Suppressor macrophage (primary cell): ENCODE measurements at places on chromosomes 12 and 14.

GRCh38 chr12:44848703-44849085 lies 27.4 kb downstream of the NELL2 start:
- DNase-seq = no peak

GRCh38 chr12:5177731-5178130 lies 134.1 kb downstream of the KCNA5 start:
- DNase-seq = no peak

DNA sequence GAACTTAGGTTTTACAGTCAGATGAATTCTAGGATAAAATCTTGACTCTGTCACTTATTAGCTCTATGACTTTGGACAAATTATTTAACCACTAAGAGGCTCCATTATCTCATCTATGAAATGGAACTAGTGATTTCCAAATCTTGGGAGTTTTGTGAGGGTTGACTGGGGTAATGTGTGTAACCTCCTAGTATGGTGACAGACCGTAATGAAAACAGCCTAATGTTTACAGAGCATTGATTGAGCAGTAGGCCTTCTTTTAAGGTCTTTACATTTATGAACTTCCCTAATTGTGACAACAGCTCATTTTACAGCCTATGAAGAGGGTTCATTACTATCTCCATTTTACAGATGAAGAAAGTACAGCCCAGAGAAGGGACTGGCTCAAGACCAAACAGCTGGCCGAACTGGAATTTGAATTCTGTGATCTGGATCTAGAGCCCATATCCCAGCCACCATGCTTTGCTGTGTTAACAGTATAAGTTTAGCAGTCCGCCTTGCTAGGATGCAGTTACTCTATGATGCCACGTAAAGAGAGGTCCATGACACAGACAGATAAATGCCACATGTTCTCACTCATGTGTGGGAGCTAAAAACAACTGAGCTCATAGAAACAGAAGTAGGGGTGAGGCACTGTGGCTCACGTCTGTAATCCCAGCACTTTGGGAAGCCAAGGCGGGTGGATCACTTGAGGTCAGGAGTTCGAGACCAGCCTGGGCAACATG lies 9.1 kb upstream of the FBXL14 start:
- no peak for DNase-seq

DNA sequence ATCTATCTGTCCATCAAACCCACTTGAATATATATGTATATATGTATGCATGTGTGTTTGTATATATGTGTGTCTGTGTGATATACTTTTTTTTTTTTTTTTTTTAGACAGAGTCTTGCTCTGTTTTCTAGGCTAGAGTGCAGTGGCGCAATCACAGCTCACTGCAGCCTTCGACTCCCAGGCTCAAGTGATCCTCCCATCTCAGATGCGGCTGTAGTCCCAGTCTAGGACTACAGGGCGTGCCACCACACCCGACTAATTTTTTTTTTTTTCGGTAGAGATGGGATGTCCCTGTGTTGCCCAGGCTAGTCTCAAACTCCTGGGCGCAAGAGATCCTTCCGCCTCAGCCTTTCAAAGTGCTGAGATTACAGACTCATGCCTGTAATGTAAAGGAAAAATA lies 13.0 kb upstream of the APOBEC1 start:
- DNase-seq = no peak

DNA sequence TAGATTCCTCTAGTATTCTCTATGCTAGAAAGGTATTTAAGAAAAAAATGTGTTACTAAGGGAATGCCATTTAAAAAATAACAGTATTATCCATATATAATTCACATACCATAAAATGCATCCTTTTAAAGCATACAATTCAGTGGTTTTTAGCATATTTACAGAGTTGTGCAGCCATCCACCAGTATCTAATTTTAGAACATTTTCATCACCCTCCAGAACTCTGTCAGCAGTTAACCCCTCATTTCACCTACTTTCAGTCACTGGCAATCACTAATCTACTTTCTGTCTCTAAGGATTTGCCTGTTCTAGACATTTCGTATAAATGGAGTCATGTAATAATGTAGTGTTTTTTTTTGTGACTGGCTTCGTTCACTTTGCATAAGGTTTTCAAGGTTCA lies 33.4 kb downstream of the TBC1D15 start:
- DNase-seq = no peak

GRCh38 chr14:60777856-60778578 lies 43.5 kb downstream of the MNAT1 start:
- no peak for DNase-seq

- no peak for DNase-seq
Observed at GRCh38 chr12:77179515-77179914, 114.1 kb upstream of the E2F7 start.

DNA sequence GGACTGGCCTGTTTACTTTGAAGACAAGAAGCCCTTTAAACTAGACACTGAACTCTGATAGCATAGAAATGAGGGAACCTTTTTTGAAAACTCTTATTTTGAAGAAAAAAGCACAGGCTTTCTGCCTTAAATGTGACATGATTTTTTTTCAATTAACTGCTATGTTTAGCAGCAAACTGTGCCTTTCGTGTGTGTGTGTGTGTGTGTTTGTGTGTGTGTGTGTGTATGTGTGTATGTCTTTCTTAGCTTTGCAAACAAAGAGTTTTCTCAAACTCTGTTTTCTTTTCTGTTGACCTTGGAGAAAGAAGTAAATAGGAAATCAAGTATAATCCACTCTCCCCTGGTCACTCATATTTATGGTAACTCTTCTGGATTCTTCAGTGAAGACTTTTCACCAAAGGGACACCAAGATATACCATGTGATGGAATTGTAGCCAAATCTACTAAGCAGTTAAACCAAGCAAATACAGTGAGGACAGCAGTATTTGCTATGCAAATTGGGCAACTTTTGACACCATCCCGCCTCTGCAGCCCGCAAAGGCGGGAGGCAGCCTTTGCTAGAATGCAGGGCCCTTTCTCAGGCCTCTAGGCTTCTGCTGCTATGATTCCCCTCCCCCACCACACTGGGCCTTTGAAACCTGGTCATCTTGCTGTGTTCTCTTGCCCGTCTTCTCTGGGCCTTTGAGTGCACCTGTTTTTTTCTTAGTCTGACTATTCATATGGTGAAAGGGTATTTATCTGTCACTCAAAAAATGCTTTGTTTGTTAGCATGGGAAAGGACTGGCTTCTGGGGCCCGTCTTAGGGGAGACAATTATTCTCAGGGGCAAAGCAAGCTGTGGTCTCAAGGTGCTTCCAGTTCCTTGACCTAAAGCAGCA lies 107.9 kb downstream of the MYRFL start:
- no peak for DNase-seq

GRCh38 chr14:81831128-81831820 lies 297.6 kb upstream of the SEL1L start:
- no peak for DNase-seq

DNA sequence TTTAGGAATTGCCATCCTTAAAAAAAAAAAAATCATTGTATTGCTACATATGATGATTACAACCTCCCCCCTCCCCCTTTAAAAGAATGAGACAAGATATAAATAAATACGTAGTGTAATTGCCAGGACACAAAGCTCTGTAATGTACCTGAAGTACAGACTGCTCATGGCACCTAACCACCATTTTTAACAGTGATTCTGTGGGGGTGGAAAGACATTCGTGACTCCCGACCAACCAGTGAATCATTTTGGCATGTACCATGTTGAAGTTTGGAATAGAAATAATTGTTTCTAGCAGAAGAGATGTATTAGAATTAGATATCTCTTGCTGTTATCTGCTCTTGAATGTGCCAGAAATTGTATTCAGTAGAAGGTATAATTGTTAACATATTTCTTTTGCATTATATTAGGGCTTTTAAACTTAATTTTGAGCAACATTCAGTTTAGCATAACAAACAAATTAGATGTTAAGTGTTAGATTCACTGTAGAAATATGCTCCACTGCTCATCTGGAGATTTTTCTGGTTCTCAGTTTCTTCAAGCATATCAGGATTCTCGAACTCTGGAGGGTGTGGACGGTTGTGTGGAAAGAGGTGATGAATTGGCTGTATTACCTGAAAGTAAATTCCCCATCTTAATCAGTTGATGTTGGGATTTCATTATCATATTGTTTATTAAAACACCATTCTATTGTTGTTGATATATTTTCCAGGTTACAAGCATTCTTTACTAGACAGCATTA lies 31.1 kb downstream of the FRS2 start:
- no peak for DNase-seq

GRCh38 chr14:87944987-87945604 lies 47.9 kb downstream of the GALC start:
- peak; percentile 55 for DNase-seq

DNA sequence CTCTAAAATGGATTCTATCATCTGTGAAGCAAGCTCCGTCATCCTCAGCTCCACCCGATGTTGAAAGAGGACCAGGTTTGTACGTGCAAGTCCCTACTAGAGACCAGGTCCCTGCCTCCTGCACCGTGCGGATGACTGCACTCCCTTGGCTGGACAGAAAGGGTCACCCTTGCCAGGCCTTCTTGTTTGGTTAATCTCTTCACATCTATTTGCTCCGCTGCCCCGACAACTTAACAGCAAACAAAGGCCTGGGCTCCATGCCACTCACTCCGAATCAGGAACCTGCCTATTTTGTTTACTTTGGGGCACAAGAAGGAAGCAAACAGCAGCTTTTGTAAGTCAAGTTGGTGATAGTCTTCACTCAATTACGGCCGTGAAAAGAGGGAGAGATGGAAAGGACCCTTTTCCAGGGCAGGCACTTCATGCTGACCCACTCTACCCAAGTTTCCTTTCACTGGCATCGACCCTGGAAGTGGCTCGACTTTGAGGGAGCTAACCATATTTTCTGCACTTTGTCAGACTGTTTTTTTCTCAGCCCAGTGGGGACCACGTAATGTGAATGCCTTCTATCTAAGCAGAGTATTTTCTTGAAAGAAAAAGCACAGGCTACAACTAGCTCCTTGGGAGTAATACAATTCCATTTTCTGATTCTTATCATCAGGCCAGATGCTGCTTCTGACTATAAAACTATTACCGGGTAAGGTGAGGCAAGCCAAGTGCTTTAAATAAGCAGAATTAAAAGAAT lies 202.6 kb downstream of the FOXN3 start:
- DNase-seq = no peak

DNA sequence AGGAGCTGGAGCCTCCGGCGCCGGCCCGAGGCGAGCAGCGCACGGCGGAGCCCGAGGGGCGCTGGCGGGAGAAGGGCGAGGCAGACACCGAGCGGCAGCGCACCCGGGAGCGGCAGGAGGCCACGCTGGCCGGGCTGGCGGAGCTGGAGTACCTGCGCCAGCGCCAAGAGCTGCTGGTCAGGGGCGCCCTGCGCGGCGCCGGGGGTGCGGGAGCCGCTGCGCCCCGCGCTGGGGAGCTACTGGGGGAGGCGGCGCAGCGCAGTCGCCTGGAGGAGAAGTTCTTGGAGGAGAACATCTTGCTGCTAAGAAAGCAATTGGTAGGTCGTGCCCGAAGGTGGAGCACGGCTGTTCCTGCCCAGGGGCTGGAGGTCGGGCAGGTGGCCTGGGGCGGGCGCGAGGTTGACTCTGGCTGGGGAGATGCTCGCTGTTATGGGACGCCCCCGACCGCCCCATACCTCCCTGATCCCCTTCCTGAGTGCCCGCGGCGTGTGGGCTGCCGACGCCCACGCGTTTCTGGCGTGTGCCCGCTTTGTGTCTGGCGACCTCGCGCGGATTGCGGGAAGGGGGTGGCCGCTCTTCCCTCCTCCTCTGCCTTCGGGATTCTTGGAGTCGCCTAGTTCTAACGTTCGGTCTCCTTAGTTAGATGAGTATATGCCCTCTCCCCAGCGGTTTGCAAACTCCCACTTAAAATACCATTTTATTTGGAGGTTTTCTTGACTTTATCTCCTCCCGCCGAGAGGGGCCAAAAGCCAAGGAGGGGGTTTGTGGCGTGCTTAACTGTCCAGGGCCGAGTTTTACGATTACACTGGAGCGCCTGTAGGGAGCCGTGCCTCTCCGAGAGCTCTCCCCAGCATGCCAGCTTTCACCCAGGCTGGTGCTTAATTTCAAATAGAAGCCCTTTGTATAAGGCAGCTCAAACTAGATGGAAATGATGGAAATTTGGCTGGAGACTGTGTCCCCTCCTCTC lies 752 bp downstream of the DACT1 start:
- peak; percentile 22 for DNase-seq

DNA sequence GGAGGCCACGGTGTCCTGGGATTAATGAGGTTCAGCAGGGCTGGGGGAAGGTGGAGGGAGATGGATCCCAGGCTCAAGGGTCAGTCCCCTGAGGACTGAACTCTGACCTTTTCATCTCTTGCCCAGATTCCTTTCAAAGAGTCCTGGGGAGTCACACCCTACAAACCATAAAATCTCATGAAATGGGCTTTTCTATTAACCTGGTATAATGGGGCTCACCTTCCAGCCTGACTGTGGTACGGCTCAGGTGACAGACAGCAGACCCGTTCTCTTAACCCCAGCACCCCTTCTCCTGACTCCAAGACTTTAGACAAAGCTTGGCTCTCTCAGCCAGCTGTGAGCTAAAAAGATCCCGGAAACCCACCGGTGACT lies 268.2 kb downstream of the ADGRD1 start:
- DNase-seq = no peak
